ENCODE measurements at places on chromosomes 13 and 19. TPM values are rescaled to one million over a fixed set of nuclear protein-coding genes. Genes with fewer than 3 reads are reported as not detected.

NOSIP gene
- polyA plus RNA-seq, result 58.3 TPM

TMPRSS9 gene
- not detected for polyA plus RNA-seq

RNF113B gene
- polyA plus RNA-seq, result not detected

FARSA gene
- 33.3 TPM for polyA plus RNA-seq

ATG4D gene
- polyA plus RNA-seq, result 22.0 TPM

MEF2B gene
- 1.6 TPM for polyA plus RNA-seq

ZNF229 gene
- polyA plus RNA-seq, result not detected

MYO1F gene
- 3.0 TPM for polyA plus RNA-seq

SOX21 gene
- not detected for polyA plus RNA-seq

TBC1D4 gene
- 17.8 TPM for polyA plus RNA-seq

COX6B1 gene
- 239 TPM for polyA plus RNA-seq
